ENCODE measurements at places on chromosomes 13 and 19. TPM values are rescaled to one million over a fixed set of nuclear protein-coding genes. Genes with fewer than 3 reads are reported as not detected.

The NLRP4 gene
- total RNA-seq, result not detected

The DCT gene
- 0.20 TPM for total RNA-seq

The TDRD12 gene
- 0.46 TPM for total RNA-seq

The ZNF66 gene
- 1.5 TPM for total RNA-seq

The DOCK6 gene
- total RNA-seq, result 43.8 TPM

The DMKN gene
- 3.6 TPM for total RNA-seq

The SLC10A2 gene
- not detected for total RNA-seq

The SACS gene
- total RNA-seq, result 73.3 TPM

The SRRM5 gene
- 0.03 TPM for total RNA-seq

The PRKACA gene
- total RNA-seq, result 89.7 TPM

The ATP4A gene
- not detected for total RNA-seq

The ZNF836 gene
- total RNA-seq, result 7.6 TPM

The SPRED3 gene
- total RNA-seq, result 6.0 TPM

The LRRC63 gene
- total RNA-seq, result not detected
